ENCODE measurements at places on chromosomes 11 and 22. TPM values are rescaled to one million over a fixed set of nuclear protein-coding genes. Genes with fewer than 3 reads are reported as not detected.

DNA sequence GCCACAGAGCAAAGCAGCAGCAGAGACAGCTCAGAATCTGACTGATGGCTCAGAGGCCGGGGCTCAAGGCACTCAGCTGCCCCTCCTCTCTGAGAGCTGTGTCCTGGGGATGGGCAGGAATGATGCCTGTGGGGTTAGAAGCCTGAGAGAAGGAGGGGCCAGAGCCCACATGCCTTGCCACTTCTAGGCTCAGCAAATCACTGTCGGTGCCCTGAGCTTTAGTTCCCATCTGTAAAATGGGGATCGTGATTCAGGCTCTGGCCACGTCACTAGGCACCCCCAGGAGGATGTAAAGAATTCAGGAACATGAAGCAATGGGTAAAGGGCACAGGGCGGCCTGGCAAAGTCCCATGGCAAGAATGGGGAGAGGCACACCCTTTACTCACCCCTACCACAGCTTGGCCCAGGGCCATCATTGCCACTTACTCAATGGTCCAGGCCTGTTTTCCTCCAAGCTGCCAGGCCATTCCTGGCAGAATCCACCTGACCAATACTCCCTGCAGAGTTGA is 3.4 kb upstream of the CDC42EP2 start:
- DNase-seq: peak; percentile 62

GRCh38 chr11:134569195-134569594 is 157.2 kb upstream of the B3GAT1 start:
- DNase-seq: no peak

DNA sequence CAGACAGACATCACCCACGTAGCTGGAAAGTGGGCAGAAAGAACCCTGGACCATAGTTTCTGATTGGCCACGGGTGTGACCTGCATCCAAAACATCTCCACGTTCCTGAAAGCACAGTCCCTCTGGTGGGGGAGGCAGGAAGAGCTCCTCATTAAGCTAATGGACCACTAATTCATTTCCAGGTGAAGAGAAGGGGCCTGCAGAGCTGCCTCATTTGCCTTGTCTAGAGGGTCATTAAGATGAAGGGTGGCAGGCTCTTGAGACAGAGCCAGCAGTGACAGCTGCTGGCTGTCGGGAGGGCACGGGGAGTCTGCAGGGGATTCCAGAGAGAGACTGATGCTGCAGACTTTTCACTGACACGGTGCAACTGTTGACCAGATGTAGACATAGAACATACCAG is 149.6 kb upstream of the OPCML start:
- peak; percentile 56 for DNase-seq

DNA sequence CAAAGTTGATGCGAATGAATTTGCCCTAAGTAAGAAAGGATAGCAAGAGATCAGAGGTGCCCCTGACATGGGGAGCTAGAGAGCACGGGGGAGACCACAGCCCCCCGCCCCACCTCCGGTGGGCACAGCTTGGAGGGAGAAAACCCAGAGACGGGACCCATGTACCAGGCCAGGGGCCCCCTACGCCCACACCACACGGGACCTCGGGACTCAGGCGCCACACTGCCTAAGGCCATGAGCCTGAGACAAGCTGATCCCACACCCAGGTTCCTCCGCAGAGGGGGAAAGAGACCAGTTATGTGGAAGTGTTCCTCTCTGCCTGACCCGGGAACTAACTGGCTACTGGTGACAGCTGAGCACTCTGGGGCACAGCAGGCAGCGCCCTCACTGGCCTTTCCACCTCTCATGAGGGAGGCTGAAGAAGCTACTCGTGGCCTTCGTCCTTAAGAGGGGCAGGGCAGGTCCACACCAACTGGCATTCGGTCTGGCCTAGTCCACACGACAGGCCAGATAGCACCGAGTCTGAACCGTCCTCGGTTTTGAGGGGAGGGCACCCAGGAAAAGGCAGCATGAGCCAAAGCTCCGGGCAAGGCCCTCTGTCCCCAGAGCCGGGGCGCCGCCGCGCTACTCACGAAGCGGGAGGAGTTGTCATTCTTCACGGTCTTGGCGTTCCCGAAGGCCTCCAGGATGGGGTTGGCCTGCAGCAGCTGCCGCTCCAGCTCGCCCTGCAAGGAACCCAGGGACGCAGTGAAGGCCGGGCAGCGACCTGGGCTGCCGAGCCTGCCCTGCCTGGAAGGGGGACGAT is 65.8 kb downstream of the MYH9 start:
- DNase-seq: no peak

DNA sequence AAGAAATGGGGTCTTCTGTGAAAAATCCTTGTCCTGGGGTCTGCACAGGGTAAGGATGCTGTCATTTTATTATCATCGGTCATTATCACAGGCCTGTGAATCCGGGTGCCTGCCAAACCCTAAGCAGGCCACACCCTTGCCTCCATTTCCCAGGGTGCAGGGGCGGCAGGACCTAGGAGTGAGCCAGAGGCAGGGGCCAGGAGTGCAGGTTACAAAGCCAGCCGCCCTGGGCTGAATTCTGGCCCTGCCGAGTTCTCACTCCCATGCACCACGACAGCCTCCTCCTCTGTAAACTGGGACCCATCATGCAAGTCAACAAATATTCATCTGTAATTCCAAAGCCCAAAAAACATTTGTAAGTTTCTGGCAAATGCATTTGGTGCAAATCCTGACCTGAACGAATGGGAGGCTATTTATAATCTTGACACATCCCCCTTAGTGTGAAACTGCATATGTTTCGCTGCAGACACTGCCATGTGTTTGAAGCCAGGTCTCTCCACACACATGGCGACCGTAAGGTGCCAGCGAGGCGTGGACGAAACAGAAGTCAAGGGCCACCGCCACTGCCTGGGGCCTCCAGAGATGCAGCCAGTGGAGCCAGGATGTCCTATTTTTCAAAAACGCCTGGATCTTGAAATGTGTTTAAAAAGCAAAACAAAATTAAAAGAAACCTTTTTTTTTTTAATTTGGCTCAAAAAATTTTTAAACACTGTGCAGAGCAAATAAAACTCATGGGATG is 6.7 kb downstream of the CD5 start:
- DNase-seq: peak; percentile 34

DNA sequence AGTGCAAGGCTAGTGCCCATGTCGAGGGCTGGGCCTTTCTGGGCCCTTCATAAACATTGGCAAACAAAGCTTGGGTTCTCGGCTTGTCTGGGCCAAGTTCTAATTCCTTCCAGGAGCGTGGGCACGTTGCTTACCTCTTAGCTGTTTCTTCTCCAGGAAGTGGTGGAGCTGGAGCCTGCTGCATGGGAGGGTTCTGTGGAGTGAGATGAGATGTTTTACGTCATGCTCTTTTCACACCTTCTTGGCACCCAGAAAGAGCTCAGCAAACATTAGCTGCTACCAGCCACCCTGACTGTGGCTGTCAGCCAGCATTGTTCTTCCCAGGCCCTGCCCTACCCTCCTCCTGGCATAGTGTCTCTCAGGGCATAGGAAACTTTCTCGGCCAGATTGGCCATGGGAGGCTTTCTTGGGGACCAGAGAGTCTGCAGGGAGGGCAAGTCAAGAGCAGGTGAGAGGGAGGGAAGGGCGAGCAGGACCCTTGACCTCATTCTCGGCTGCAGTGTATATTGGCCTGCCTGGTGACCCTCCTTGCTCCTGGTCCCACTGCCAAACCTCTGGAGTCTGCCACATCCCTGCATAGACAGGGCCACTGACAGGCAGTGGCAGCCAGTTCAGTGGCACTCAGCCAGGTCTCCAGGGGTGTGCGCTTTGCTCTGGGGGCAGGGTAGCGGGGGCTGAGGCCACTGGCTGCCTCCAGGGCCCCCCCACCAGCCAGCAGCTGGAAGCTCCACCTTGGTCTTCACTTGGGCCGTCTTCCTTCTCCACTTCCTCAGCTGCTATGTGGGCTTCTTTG is 98.8 kb downstream of the BCR start:
- no peak for DNase-seq

DNA sequence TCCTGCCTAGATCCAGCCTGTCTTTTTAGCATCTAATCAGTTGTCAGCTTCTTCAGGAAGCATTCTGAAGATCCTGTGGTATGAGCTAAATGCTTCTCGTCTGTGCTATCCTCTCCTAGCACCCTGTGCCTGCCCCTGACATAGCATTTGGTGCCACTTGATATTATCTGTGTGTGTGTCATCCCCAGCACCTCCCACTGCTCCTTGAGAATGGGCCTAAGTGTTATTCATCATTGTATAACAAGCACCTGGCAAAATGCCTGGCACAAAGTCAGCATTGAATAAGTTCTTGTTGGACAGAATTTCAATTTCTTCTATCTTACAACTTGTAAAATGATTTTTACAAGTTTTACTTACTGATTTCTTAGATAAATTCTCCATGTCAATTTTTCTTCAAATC is 28.1 kb upstream of the OLFML1 start:
- DNase-seq: no peak

GRCh38 chr22:16969508-16970327 is 38.3 kb downstream of the GAB4 start:
- peak; percentile 11 for DNase-seq

GRCh38 chr22:39645532-39645931 is 75.0 kb downstream of the CACNA1I start:
- DNase-seq: no peak

DNA sequence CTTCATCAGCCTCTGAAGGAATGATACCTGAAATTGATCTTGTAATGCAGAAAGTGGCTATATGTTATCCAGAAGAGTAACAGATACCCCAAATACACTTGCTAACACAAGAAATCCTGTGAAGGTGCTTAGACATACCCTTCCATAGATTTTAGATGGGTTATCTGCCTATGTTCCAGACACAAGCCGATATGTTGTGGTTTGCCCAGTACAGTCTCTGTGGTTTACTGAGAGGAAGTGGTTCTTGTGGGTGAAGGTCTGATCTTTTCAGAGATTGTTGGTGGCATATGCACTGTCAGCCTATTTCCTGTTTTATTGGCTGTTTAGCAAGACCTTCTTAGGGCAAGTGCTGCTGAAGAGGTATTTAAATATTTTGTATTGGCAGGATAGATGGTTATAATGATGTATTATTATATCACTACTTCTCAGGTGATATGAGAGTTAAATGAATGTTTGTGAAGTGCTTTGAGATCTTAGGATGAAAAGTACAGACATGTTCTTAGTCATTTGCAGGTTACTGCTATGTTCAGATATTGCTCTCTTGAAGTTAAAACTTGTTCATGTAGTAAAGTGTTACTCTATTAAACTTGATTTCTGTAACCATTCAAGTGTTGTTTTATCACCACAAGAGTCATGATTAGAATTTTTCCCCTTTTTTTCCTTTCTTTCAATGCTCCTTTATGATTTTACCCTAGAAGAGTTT is 8.2 kb downstream of the ARHGEF12 start:
- no peak for DNase-seq

The CD6 gene
- total RNA-seq: not detected

The CTTN gene
- total RNA-seq: 155 TPM

The LARGE2 gene
- 36.6 TPM for total RNA-seq

The FERMT3 gene
- 0.80 TPM for total RNA-seq

The CALCB gene
- 0.41 TPM for total RNA-seq

The CNIH2 gene
- 3.5 TPM for total RNA-seq

Measured in H7 (cell line).